ENCODE measurements at places on chromosomes 13 and 19.

DNA sequence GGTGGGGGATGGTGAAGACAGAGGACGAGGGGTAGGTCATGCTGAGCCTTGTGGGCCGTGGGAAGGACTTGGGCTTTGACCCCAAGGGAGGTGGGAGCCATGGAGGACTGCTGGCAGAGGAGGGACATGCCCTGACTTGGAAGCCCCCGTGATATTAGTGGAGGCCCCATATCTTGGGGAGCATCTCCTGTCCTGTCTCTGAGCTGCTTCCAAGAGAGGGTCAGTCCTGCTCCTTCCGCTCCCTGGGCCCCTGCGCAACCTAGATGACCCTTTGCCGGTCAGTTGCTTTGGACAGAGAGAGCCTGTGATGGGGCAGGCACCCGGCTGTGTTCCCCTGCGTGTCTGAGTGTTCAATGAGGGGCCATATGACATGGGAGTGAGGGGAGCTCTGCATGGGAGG is 5.2 kb downstream of the TLE6 start:
- DNase-seq: no peak

DNA sequence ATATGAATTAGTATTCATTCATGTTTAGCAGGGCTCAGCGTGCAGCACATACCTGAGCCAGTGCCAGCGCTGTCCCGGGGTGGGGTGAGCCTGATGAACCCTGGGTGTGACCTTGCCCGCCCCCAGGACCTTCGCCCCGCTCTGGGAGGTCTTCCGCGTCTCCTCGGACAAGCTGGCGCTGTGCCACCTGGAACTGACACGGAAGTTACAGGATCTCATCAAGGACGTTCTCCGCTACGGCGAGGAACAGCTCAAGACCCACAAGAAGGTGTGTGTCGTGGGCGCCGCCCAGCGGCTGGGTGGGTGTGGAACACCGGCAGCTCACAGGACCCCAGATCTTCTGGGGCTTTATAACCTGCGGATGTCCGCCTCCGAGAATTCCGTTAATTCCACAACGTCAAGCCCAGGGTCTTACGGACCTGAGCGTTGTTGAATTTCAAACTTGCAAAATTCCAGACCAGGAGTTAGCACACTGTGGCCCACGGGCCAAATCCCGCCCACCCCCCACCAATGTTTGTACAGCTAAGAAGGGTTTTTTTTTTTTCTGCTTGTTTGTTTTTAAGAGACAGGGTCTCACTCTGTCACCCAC is 15.4 kb downstream of the FCHO1 start:
- peak; percentile 71 for DNase-seq

DNA sequence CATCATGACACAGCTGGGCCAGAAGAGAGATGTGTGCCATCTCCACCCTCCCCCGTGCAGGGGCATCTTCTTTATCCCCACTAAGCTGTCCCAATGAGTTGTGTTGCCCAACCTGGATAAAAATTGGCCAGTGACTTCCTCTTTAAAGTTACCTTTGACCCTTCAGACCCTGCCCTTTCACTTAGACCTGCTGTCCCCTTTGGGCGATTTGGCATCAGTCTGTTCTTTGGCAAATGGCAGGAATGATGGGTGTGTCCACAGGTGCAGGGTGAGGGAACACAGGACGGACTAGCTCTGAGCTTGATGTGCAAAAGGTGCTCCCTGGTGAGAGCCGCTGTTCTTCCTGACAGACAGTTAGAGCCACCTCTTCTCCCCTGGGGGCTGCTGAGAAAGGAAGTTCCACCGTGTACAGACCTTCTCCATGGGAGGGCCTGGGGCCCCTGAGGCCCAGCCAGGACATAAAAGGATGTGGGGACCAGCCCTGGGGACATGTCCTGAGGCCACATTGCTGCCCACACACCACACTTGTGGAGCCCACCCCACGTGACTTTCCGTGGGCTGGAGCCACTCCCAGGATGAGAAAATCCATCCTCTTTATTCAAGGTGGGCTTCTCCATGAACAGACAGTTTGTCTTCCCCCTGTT is 1.7 kb downstream of the CYP4F8 start:
- DNase-seq: no peak

DNA sequence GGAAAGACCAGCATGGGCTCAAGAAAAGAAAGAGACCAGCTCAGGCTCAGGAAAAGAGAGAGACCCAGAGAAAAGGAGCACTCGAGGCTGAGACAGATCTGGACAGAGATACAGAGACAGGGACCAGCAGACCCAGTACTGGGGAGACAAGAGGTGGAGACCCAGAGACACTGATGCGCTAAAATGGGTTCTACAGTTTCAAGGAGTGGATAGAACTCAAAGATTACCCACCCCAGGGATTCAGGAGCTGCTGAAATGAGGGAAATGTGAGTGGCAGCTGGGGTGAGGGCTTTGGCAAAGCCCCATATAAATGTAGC is 609 bp upstream of the ZSCAN18 start:
- DNase-seq: no peak

DNA sequence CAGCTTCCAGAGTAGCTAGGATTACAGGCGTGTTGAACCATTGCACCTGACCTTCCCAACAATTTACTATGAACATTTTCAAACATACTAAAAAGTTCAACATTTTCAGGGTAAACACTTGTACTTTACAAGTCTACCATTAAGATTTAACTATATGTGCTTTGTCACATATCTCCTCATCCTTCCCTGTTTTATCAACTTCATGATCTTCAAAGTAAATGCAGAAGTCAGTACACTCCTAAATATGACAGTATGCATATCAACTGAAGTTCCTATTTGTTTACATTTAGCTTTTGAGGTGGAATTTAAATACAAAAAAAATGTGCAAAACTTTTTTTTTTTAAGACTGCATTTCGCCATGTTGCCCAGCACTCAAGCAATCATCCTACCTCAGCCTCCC is 18.5 kb downstream of the LNX2 start:
- no peak for DNase-seq

- DNase-seq: no peak
These were observed 16.1 kb downstream of the ZNF317 start for GRCh38 chr19:9156304-9156703.

DNA sequence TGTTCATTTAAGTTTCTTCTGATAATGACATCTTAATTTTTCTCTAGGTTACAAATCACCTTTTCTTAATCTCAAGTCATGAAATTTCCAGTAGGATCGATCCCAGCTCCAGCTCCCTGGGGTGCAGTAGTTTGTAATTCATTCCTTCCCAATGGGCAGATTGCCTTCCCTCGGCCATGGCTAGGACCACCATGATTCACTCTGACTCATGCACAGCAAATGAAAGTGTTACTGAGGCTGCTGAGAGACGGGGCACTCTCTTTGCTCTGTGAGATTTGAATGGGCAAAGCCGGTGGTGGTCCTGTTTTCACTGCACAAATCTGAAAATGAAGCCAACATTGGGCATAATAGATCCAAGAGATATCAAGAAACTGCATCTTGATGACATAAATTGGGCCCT is 202.8 kb upstream of the IRS2 start:
- DNase-seq: no peak

GRCh38 chr19:1929021-1929742 is 11.8 kb upstream of the CSNK1G2 start:
- peak; percentile 66 for DNase-seq

GRCh38 chr19:49475191-49475917 is 1.3 kb downstream of the FLT3LG start:
- no peak for DNase-seq

DNA sequence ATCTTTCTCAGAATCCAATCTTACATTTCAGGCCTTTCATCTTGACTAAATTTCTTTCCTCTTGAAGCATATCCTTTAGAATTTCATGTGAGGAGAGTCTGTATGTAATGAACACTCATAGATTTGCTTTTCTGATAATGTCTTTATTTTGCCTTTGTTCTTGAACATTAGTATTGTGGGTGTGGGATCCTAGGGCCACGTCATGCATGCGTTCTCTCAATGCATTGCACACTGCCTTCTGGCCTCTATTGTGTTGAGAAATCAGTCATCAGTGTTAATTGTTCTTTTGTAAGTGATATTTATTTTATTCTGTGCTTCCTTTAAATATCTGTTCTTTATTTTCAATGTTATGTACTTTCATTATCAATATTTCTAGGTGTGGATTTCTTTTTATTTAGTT is 364.9 kb downstream of the OXGR1 start:
- no peak for DNase-seq

- no peak for DNase-seq
These were observed at the start of gene ENOX1 for GRCh38 chr13:43786766-43787517. Gene ENOX1, minus strand, starts transcription at chr13:43786972.

DNA sequence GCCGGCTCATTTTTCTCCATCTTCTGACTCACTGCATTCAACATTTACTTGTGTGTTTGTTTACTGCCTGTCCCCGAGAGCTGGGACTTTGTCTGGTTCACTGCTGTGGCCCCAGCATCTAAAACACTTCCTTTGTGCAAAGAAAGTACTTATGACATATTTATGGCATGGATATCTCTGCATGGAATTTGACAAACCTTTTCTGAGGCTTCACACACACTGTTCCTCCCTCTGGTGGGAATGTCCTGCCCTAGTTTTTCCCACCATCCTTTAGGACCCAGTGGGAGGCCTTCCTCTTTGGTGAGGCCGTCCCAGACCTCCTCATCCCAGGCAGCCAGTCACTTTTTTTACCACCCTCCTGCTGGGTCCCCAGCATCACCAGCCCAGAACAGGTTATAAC is 1.4 kb upstream of the SRRM5 start:
- DNase-seq: no peak

DNA sequence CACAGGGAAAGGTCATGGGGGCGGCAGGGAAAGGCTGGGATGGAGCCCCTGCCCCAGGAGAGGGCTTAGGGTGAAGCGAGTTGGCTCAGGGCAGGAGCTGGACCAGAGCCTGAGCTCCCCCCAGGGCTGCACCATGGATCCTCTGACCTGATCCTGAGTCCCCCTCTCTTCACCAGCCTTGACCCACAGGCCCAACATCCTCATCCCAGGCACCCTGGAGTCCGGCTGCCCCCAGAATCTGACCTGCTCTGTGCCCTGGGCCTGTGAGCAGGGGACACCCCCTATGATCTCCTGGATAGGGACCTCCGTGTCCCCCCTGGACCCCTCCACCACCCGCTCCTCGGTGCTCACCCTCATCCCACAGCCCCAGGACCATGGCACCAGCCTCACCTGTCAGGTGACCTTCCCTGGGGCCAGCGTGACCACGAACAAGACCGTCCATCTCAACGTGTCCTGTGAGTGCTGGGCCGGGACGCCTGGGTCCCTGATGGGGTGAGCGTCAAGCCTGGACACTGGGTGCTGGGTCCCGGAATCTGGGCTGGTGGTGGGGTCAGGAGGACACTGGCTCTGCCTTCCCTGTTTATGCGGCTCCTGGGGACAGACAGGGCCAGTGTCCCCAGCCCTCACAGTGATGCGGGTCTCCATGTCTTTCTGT is 842 bp downstream of the SIGLEC9 start:
- DNase-seq: no peak

GRCh38 chr19:56751078-56751489 is 79.5 kb upstream of the ZNF835 start:
- DNase-seq: no peak

DNA sequence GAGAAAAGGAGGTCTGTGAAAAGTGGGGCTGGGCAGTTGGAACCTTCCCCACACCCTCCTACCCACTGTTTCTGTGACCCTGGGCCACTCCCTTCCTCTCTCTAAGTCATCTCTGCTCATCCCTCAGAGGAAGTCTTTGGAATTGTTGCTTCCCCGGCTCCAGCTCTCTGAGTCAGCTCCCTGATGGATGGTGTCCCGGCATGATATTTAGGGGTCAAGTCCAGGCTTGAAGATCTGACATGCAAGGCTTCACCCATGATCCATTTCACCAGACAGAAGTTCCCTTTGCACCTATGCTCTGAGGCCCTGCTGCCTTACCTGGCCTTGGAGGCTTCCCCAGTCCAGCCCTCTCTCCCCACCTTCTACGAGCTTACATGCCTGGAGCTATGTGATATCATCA is 13.3 kb downstream of the EXOC3L2 start:
- no peak for DNase-seq

DNA sequence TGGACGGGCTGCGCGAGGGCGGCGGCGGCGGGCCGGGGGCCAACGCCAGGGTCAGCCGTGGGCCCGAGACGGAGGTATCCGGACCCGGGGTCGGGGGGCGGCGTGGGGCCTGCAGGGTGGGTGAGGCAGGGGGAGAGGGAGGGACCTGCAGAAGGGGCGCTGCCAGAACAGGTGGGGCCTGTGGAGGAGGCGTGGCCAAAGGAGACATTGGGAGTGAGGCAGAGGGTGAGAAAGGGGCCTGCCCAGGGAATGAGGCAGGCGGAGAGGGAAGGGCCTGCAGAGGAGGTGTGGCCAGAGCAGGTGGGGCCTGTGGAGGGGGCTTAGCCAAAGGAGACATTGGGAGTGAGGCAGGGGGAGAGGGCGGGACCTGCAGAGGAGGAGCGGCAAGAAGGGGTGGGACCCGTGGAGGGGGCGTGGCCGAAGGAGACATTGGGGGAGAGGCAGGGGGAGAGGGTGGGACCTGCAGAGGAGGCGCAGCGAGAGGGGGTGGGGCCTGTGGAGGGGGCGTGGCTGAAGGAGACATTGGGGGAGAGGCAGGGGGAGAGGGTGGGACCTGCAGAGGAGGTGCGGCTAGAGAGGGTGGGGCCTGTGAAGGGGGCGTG is 4.2 kb downstream of the PRR36 start:
- DNase-seq: no peak

DNA sequence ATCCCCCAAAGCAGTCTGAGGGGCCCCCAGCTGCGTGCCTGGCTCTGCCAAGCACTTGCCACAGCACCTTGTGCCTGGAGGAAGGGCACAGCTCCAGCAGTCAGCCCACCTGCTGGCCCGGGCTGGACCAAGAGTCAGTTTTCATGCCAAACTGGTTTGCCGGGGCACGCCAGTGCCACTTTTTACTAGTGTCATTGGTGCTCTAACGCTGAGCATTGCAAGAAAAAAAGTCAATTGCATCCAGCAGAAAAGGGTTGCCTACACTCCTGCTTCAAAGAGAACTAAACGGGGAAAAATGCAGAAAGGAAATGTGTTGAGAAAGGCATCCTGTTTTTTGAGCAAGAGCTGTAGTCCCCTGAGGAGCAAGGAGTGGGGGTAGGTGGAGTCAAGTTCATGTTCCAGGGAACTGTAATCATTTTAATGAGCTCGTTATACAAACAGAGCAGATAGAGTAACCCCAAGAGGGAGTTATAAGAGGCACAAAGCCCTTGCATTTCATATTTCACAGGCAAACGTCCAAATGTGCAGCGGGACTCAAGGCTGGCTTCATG is 68.4 kb downstream of the F2RL3 start:
- peak; percentile 20 for DNase-seq

- DNase-seq: no peak
These were observed 48.8 kb downstream of the COMP start for GRCh38 chr19:18742324-18742723.
